ENCODE measurements at places on chromosomes 16 and 17.

DNA sequence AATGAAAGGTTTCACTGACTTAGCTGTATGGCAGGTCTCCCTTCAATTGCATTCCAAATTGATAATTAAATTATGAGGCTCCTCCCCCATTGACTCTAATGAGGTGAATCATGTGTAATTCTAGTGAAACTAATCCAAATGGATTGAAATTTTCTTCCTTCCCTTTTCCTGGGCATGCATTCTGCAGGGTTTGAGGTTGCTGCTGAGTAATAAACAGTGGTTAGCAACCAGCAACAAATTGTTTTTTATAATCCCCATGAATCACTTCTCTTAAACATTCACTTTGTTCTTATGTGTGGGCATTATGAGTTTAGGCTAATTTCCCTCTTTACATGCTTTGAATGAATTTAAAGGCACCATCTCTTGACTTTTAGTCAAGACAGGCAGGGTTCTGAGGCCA lies 43.4 kb downstream of the MYOCD start:
- DNase-seq, result no peak

GRCh38 chr16:85134789-85135142 lies 22.5 kb upstream of the CIBAR2 start:
- no peak for DNase-seq

DNA sequence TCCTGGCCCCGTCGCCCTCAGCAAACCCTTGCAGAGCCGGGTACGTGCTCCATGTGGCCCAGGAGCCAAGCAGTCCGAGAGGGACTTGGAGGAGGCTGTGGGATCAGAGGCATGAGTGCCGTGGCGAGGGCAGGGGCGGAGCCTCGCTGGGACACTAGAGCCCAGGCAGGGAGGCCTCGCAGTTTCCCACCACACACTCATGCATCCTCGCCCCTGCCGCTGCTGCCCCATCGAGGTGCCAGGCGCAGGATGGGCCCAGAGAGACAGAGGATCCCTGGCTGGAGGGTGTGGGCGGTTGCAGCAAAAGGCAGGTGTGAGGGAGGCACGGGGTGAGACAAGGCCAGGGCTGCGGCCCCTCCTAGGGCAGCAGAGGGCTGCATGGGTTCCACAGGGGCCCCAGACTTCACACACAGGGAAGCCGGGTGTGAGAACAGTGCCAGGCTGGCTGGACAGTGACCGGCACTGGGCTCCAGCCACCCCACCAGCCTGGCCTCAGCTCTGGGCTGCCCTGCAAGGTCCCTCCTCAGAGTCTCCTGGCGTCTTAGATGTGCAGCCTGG lies 7.7 kb downstream of the BCAR1 start:
- DNase-seq, result no peak

DNA sequence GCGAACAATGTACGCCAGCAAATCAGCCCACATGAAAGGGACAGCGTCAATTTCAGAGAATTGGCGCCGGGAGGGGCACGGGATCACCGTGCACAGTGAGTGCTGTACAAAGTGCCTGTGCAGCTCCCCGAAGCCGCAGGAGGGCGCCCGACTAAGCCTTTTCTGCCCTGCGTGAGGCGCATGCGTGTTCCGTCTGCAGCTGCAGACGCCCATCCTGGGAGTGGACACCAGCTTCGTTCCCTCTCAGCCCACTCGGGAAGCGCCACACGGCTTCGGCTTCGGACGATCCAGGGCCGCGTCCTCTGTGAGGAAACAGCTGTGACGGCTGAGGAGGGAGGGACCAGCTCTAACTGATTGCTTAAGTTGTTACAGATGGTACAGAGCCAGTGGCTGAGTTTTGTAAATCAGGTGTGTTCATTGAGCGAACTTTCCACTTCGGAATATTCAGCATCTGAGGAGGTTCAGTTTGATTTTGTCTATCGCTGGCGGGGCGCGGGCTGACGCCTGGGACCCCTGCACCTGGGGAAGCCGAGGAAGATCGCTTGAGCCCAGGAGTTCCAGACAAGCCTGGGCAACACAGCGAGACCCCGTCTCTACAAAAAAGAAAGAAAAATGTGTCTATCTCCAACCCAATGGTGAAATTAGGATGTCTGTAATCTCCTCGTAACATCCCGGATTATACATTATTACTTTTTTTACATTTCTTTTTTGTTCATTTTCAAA lies 15.4 kb upstream of the ZNF287 start:
- DNase-seq, result peak; percentile 88

GRCh38 chr17:4527134-4527533 lies 28.1 kb downstream of the MYBBP1A start:
- DNase-seq, result no peak

DNA sequence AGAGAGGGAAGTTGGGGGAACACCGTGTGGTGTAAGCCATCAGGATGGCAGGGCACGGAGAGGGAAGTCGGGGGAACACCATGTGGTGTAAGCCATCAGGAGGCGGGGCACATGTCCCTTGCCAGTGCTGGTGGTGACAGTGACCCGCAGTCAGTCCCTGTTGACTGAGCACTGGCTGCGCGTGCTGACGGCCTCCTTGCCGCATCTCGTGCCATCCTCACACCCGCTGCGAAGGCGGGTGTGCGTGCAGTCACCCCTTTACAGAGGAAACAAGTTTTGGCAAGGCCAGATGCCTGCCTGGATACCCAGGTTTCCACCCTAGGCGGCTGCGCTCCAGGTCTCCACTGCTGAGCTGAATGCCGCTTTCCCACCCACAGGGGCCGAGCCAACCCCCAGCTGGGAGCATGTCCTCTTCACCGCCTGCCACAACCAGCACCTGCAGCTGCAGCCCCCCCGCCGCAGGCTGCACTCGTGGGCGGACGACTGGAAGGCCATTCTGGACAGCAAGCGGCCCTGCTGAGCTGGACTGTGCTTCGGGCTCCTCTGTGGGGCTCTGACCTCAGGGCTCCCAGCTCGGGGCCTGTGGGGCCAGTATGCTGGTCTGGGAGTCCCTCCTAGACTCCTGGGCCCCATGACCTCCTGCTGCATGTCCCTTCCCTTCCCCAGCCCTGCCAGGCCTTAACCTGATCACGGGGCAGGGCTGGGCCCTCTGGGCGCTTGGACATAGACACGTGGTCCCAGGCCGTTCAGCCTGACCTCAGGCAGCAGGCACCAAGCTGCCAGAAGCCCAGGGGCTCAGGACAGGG lies 43.5 kb downstream of the NT5M start:
- DNase-seq, result no peak

All from stimulated activated CD4-positive, alpha-beta T cell treated with anti-CD3 and anti-CD28 coated beads, Interleukin-1b, Interleukin-23, amount 100 ng/mL, for 4 hours (primary cell).